Hippocampal formation (tissue), 2 donors: ENCODE measurements at places on chromosomes 4 and X.
A peak's percentile ranks its signal among the peaks of the same experiment; 100 is the strongest.

DNA sequence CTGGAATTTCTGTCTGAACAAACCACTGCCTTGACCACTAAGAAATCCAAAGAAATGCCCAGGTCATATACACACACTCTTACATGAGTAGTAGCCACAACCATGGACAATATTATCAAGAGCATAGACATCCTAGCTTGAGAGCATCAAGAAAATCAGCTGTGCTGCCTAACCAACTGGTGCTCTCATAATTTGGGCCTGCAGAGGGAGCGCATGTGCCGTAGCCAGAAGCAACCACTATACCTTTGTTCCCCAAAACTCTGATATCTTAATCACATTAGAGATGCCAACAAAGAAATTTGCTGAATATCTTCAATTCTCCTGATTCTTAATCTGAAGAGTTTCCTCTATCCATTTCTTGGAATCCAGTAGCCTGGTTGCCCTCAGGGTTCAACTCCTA, 163.6 kb downstream of the ZNF674 start:
- no peak for DNase-seq

GRCh38 chr4:73821325-73821724, 15.2 kb upstream of the CXCL6 start:
- no peak for DNase-seq

- DNase-seq, result no peak
Observed at GRCh38 chr4:99879458-99879857, 14.8 kb downstream of the LAMTOR3 start.

DNA sequence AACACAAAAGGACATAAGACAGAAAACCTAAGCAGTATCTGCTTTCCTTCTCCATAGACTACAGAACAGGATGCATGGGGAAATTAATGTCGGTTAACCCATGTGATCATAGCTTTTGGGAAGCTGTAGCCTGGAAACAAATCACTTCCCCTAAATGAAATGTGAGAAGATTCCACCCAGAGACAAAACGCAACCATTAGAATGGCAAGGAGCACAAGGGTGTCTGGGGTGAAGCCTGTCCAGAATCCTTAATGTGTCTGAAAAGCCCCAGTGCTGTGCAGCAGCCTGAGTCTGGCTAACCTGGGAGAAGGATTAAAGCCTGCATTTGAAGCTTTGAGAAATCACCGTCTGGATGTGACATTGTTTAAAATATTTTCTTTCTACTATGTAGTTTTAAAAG, 213.3 kb downstream of the ANKRD50 start:
- no peak for DNase-seq

DNA sequence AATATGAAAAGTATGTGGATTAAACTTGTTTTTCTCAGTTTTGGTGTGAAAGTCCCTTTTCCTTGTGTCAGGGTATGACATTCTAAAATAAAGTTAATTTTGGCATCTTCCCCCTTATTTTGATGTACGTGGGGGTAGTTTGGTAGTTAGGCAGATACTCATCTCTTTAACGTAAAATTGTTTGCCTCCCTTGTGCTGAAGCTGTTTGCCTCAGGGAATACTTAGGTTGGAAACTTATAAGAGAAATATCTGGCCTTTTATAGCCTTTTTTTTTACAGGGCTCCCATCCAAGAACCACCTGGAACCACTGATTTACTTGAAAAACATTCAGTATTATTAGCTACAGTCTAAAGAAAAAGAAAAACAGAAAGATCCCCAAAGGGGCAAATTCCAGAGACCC, 85.5 kb downstream of the PHEX start:
- no peak for DNase-seq

DNA sequence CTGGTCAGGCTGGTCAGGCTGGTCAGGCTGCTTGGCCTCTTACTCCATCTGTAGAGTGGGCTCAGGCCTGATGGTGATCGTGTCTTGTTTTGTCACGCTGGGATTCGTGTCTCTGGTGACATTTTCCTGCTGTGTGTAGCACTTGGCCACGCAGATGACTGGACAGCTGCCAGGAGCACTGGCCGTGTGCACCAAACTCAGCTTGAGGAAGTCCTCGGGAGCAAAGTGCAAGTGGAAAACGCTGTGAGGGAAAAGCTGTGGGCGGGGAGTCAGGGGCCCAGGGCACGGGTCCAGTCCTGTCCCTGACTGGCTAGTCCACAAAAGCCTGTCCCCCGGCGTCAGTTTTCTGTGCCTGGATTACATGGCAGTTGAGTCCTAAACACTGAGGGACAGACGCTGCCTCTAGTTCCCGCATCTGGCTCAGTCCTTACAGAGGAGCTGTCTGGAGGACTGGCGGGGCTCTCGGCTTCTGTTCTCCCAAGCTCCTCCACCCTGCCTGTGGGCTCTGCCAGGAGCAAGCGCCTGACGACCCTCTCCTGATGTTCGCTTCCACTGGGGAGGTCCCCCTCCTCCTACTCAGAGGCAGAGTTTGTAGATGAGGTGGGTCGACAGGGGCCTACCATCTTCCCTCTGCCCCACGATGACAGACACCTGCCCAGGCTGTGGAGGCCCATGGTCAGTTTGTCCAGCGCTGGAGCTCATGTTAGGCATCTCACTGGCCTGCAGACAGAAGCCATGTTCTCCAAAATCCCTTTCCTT, 35.9 kb upstream of the GRPEL1 start:
- DNase-seq, result no peak

- DNase-seq, result no peak
Observed at GRCh38 chr4:141757287-141757686, 120.9 kb downstream of the IL15 start.

DNA sequence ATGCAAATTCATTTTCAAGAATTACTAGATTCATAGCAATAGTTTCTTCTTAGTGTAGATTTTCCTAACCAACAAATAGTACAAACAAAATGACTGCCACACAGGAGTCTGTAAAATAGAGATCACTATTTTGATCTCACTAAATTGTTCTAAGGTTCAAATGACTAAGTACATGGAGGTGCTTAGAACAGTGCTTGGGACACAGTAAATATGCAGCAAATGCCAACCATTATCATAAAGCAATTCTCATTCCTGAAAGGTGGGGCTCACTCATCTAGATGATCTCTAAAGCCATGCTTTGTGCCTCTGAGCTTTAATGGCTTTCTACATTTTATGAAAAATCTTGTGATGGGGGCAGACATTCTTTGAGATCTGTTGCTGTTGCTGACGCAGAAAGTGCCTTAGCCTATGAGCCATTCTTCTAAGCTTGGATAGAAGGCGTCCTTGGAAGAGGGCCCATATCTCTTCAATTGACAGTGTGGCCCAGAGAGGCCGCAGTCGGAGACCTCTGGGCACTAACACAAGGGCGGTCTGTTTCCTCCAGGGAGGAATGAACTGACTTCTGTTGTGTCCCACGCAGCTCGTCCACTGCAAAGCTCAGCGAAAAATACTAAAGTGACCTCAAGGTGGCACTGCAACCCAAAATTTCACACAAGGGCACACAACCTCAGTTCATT, 23.5 kb downstream of the TLR10 start:
- DNase-seq, result peak; percentile 87

DNA sequence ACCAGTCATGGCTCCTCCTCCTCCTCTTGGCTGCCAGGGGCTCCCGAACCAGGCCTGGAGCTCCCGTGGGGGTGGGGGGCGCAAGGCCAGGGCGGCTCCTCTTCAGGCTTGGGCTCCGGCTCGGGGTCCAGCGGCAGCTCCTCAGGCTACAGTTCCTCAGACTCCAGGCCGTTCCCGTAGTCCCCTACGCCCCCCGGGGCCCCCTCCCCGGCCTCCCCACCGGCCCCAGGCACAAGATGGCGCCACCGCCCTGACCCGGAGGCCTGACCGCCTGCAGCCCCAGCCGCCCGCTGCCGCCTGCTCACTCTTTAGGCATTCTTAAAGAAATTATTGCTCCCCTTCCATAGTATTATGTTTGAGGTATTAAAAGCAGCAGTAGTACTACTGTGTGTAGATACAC, 54.5 kb downstream of the TAF1 start:
- no peak for DNase-seq

DNA sequence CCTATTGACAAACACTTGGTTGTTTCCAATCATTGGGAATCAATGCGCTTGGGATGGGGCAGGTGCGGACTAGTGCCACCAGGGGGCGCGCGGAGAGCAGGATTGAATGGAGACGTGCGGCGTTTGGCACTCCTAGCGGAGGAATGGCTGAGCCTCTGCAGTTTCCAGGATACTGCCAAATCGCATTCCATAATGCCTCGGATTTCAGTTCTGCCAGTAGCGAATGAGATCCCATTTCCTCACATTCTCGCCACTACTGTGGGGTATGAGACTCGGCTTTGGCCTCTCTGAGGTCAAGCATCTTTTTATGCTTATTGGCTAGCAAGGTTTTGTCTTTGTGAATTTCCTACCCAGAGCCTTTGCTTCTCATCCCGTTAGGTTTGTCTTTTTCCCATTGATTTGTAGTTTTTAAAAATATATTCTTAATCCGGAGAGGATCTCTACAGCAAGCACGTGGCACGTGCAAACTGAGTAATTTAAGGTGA, 28.7 kb downstream of the CLDN34 start:
- DNase-seq, result peak; percentile 54

- no peak for DNase-seq
Observed at GRCh38 chr4:113591982-113592381, 169.6 kb downstream of the CAMK2D start.

DNA sequence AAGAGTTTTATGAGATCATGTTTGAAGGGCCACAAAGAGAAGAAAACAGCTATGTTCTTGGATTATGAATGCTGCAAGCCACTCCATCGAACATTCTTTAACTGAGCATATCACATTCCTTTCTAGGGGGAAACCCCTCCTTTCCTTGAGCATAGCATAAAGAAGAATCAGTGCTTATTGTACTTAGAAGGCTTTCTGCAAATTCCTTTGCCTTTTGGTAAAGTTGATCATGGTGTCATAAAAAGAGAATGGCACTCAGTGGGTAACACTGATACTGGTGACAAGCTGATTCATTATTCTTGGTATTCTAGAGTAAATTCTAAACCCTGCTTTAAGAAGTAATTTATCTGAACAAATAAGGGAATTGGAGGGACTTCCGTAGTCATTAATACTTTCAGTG, 88.5 kb upstream of the GPR34 start:
- no peak for DNase-seq

DNA sequence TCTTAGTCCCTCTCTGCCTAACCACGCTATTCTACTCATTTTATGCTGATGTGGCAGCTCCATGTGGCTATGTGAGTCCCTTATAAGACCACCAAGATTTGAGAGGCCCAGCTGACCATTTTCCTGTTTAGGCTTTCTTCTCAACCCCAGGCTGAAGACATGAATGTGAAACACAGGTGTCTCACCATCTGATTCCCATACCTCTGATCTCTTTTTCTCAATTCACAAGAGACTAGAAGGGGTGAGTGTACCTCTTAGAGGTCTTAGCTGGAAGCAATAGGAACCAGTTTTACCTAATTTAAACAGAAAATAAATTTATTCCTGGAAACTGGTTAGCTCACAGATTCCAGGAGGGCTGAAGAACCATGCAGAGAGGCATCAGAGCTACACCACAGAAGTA, 276.5 kb upstream of the FMR1 start:
- no peak for DNase-seq

GRCh38 chr4:89364541-89364940, 56.9 kb upstream of the GPRIN3 start:
- no peak for DNase-seq

DNA sequence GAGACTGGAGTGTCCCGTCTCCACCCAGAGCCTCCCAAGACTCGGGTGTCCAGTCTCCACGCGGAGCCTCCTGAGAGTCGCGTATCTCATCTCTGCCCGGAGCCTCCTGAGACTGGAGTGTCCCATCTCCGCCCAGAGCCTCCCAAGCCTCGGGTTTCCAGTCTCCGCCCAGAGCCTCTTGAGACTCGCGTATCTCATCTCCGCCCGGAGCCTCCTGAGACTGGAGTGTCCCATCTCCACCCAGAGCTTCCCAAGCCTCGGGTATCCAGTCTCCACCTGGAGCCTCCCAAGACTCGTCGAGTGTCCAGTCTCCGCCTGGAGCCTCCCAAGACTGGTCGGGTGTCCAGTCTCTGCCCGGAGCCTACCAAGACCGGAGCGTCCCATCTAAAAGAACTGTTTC, 2.3 kb downstream of the FAM47C start:
- no peak for DNase-seq

- DNase-seq, result no peak
Observed at GRCh38 chr4:33890841-33891240, 2353.5 kb downstream of the ARAP2 start.

DNA sequence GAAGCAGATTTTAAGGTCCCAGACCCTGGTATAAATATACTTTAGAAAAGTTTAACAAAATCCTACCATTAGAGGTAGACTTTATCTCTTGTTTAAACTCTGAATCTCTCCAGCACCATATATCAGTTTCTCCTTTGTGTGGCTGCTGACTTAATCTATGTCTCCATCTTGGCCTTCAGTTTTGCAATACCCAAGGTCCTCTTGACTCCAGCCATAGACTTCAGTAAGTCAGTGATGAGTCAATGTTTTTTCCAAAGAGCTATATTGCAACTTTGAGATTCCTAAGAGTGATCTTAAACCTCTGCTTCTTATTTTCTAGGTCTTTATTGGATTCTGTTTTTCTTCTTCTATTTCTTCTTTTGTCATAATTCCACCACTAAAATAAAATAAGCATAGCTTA, 50.8 kb upstream of the ADGRL3 start:
- no peak for DNase-seq

DNA sequence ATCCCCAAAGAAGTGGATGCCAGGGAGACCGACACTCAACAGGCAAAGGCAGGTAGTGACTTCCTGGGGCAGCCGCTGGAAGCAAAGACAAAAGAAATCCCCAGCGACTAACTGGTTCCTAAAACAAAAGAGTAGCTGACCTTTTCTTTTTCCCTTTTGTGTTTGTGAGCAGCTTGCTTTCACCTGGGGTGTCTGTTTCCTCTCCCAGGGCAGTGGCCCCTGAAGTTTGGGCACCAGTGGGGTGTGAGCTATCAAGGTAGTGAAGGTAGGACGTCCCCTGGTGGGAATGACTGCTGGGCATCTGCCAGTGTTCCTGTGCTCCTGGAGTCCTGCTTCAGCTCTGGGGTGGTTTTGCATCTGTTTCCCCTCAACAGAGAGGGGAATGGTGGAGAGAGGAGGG, 41.6 kb upstream of the STIM2 start:
- no peak for DNase-seq

DNA sequence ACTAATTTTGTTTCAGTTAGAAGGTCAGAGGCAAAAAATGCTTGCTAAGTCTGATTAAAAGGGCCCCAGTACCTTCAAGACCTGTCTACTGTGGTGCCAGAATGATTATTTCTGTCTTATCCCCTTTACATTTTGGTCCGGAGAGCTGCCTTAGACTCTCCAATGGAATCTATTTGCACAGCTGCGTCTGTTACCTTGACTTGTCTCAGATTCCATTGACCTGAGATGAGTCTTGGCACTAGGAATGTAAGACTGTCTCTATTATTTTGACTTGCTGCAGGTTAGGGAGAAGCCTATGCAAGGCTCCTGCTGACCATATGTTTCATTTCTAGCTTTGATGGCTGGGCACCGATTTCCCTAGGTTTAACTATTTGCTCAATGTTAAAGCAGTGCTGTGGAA, 457.6 kb downstream of the KCTD8 start:
- no peak for DNase-seq

DNA sequence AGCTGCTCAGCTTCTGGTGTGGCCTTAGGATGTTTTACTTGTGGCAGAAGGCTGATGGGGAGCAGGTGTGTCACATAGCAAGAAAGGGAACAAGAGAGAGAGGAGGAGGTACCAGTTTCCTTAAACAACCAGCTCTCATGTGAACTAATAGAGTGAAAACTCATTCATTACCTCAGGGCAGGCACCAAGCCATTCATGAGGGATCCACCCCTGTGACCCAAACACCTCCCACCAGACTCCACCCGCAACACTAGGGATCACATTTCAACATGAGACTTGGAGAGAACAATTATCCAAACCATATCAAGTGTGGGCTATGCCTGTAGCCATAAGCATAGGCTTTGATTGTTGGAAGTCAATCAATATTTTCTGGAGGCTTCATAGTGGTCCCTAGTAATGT, 56.0 kb downstream of the GSX2 start:
- no peak for DNase-seq
